H9 (cell line): ENCODE measurements at places on chromosomes 1 and 21. TPM values are rescaled to one million over a fixed set of nuclear protein-coding genes. Genes with fewer than 3 reads are reported as not detected.

DNA sequence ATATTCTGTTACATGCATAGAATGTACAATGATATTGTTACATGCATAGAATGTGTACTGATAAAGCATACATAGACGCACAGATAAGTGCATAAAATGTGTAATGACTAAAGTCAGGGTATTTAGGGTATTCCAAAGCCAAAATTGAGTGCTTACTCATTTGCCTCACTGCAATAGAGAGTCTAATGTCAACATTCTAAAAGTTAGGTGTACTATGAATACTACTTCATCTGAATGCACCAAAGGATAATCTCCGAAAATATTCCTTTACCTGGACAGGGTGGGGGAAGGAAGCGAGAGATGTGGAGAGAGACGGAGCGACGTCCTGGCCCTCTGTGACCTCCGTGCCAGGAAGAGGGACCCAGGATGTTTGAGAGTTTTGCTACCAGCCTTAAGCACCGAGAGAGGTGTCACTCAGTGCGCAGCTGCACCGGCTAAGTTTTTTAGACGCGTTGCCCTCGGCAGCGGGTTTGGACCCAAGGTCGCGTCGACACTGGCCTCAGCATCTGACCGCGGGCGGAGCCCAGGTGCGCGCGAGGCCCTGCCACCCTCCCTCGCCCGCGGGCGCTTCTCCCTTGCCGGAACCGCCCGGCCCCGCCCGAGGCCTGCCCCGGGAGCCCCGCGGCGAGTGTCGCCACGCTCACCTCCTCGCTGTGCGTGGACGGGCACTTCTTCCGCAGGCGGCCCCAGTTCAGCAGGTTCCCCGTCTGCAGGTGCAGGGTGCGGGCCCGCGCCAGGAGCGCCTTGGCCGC, 660 bp downstream of the GCLM start:
- H3K27me3 ChIP-seq, result no peaks in the 10 kb centered on the region
- DNase-seq, result peak; percentile 53
- H3K27ac ChIP-seq, result no peak overlapping the region
- no peaks in the 10 kb centered on the region for H3K4me1 ChIP-seq
- H3K36me3 ChIP-seq, result peaks cover 3% of the 10 kb centered on the region; the same call in 1 of the 2 replicates

DNA sequence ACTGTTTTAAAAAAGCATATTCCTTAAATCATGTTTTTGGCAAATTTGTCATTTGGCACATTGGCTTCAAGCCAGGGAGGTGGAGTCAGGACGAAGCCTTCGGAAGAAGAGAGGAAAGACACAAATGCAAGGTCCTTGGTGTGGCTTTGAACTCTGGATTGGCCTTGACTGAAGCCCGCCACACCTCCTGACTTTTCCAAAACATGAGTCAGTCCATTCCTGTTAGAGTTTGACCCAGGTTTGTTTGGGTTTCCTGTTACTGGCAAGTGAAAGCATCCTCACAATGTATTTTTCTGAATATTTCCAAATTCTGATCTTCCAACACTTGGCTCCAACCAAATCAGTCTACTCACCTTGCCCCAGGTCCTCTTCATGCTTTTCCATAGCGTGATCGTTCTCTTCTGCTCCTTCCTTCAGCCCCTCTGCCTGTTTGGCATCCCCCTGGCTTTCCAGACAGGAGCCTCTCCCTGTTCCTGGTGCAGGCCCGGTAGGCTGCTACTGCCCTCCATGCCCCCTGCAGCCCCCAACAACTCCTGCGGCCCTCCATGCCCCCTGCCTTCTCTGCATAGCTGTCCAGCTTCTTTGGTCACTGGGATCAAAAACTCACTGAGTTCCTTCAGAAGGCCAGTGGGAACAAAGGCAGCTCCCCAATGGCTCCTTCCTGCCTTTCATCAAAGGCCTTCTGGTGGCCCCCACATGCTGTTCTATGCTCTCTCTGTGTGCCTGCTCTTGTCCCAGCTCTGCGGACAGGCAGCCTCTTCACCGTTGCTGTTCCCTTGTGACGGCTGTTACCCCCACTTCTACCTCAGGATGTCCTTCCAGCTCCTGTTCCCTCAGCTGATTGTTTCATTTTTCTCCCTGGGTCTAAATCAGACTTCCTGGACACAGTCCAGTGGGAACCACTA, 30.4 kb upstream of the SLC30A1 start:
- no peaks in the 10 kb centered on the region for H3K27me3 ChIP-seq
- no peaks in the 10 kb centered on the region for H3K4me1 ChIP-seq
- H3K36me3 ChIP-seq, result no peaks in the 10 kb centered on the region
- H3K27ac ChIP-seq, result no peak overlapping the region
- H3K4me3 ChIP-seq, result no peak overlapping the region
- DNase-seq, result no peak

- no peaks in the 10 kb centered on the region for H3K27me3 ChIP-seq
- H3K4me1 ChIP-seq, result no peaks in the 10 kb centered on the region; the same call in 1 of the 2 replicates
- no peak overlapping the region for H3K4me3 ChIP-seq
- no peak for DNase-seq
These were observed 131.6 kb downstream of the DMRTB1 start for GRCh38 chr1:53590531-53591515.

DNA sequence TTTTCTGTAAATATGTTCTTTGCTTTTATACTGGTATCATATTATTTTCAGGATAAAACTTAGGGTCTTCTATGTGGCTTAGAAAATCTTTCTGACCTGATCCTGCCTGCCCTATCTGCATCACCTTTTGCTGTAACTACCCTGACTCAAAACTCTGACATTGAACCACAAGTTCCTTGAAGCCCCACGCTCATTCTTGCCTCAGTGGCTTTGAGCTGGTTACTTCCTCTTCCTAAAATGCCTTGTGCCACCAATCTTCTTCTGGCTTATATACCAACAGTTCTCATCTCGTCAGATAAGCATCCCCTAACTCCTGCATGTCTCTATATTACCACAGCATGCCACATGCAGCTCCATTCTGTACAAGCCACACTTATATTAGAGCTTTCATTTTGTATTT, 84.5 kb upstream of the LRRC7 start:
- no peak overlapping the region for H3K27ac ChIP-seq
- no peaks in the 10 kb centered on the region for H3K4me1 ChIP-seq
- no peak for DNase-seq

- H3K36me3 ChIP-seq, result no peaks in the 10 kb centered on the region
- H3K4me3 ChIP-seq, result no peak overlapping the region
- no peak for DNase-seq
- no peak overlapping the region for H3K27ac ChIP-seq
- H3K27me3 ChIP-seq, result no peaks in the 10 kb centered on the region
- no peaks in the 10 kb centered on the region for H3K4me1 ChIP-seq
These were observed 56.0 kb downstream of the MEGF6 start for GRCh38 chr1:3555131-3555920.

DNA sequence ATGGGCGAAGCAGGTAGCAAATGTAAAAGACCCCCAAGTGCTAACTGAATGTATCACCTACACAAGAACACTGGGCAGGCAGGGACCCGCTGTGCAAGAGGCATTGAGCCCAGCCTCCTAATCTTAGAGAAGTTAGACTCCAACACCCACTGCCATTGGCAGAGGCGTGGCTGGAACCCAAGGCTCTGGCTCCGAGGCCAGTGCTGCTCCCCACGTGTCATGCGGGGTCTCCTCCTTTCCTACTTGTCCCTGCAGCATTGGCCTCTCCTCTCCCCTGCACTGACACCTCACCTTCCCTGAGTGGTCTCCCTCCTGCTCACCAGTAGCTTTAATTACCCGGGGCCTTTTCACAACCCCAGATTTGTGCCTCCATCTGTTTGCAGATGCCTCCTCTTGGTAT, 107.0 kb downstream of the GALNT2 start:
- DNase-seq, result peak; percentile 19
- H3K27me3 ChIP-seq, result no peaks in the 10 kb centered on the region
- no peak overlapping the region for H3K27ac ChIP-seq
- H3K4me1 ChIP-seq, result peaks cover 9% of the 10 kb centered on the region
- peaks cover 7% of the 10 kb centered on the region for H3K36me3 ChIP-seq

DNA sequence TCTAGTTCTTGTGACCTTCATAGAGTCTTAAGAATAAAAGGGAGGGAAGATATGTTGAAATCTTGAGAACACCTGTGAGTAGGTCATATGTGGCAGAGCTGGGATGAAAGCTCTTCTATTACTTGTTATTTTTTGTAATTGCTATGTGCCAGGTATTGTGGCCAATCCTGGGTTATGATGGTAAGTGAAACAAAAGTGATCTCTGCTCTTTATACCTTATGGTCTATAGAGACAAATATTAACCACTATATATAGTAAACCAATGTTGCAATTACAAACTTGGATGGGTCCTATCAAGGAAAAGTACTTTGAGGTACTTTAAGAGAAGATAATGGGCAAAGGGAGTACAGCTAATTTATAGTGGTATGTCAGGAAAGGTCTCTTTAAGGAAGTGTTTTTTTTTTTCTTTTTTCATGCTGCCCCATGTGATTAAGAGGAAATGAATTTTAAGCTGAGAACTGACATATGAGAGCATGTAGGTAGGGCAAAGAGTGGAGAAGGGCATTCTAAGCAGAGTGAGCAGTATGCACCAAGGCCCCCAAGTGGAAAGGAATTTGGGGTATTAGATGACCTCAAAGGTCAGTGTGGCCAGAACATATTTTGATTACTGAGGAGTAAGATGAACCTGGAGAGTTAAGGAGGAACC, 43.3 kb downstream of the POU2F1 start:
- H3K4me1 ChIP-seq, result peaks cover 5% of the 10 kb centered on the region; the same call in 1 of the 2 replicates
- H3K27me3 ChIP-seq, result no peaks in the 10 kb centered on the region
- no peak for DNase-seq
- no peak overlapping the region for H3K27ac ChIP-seq
- peaks cover 5% of the 10 kb centered on the region; the same call in 1 of the 2 replicates for H3K36me3 ChIP-seq
- no peak overlapping the region for H3K4me3 ChIP-seq

Gene HEYL
- 1.8 and 1.9 TPM in 2 replicates for total RNA-seq

Gene PTPN22
- not detected in 2 replicates for total RNA-seq

Gene NID1
- 28.2 and 28.5 TPM in 2 replicates for total RNA-seq
